ENCODE measurements at places on chromosomes 5 and 9.

GRCh38 chr5:141529873-141530272, 41.0 kb downstream of the PCDHGC5 start:
- DNase-seq, result no peak

GRCh38 chr5:56039985-56040384, 45.2 kb upstream of the IL6ST start:
- DNase-seq, result no peak

DNA sequence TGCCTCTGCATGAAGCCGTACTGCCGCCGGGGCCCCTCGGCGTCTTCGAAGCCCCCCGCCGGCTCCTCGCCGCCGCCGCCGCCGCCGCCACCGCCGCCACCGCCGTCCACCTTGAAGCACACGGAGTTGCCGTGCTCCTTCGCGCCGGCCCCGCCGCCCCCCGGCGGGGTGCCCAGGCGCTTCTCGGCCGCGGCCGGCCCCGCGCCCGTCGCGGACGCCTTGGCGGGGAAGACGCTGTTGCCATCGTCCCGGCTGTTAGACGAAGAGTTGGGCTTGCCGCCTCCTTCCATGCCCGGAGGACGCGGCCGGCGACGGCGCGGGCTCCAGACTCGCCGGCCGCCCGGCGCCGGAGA, 400 bp downstream of the HCN1 start:
- DNase-seq, result no peak

DNA sequence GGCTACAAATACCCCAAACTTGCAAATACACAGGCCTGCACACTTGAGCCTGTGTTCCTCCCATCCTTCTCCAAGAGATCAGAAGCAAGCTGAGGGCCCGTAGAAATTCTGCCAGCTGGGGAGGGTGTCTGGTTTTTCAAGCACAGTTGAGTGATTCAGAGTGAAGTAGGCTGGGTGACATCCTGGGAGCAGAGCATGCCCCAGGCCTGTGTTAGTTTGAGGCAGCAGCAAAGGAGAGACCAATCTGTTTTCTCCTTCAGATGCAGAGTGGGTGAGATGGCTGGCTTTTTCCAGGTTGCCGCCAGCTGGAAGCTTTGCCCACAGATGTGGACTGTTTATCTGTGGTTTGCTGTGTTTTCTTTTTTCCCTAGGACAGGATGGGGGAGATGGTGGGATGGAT, 63.1 kb downstream of the RCL1 start:
- no peak for DNase-seq

DNA sequence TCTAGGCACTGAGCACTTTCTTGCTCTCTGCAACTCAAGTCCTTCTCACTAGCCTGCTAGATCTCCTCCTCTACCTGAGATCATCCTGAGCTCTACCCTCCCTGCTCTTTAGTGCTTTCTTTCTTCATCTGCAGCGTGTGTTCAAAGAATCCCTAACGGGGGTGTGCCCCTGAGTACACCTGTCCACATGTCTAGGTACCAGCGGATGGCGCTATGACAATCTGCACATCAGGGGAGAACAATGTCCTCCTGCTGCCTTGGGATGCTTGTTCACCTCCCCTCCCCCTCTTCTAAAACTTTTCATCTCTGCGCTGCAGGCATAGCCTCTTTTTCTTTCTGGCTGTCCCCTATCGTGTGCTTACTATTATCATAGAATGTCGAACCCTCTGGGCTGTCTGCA, 42.7 kb downstream of the PTPN3 start:
- DNase-seq, result no peak

- DNase-seq, result no peak
Observed at GRCh38 chr5:24714746-24715145, 70.0 kb upstream of the CDH10 start.

DNA sequence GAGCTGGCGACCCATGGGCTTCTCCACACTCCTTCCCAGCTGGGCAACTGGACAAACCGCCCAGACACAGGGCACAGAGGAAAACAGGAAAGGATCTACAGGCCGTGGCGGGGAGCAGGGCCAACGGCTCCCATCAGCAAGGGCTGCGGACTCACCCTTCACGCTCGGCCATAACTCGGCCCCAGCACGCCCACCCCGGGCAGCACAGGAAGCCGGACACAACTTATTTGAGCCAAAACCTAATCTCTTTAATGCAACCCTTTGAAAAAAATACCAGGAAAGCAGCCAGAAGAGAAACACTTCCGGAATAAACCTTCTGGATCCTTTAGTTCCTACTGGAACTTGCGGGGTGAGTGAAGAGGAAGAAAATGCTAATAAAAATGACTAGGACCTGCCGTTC, 59.9 kb downstream of the VAV2 start:
- no peak for DNase-seq

DNA sequence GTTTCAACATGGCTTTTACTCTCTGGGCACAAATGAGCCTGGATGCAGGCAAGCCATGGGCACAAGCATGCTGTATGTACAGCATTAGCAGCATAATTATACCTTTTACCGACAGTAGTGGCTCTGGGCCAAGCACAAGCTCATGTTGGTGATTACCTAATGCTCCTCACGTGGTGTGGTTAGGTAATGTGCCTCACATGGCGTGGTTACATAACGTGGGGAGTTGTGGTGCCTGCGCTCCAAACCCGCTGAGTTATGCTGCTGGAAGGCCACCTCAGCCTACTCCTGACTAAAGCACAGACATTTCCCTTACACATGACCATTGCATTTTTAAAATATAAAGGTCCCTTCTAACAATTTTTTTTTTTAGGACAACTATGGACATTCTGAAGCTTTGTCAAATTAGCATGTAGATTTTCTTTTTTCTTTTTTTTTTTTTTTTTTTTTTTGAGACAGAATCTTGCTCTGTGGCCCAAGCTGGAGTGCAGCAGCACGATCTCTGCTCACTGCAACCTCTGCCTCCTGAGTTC, 794.0 kb downstream of the EFNA5 start:
- no peak for DNase-seq

- DNase-seq, result peak; percentile 53
Observed at GRCh38 chr9:88173378-88173999, 35.2 kb upstream of the SPATA31C2 start.

GRCh38 chr5:115785381-115786065, 30.9 kb downstream of the CDO1 start:
- DNase-seq, result no peak

GRCh38 chr5:58860680-58861079, 277.8 kb downstream of the RAB3C start:
- DNase-seq, result peak; percentile 33

DNA sequence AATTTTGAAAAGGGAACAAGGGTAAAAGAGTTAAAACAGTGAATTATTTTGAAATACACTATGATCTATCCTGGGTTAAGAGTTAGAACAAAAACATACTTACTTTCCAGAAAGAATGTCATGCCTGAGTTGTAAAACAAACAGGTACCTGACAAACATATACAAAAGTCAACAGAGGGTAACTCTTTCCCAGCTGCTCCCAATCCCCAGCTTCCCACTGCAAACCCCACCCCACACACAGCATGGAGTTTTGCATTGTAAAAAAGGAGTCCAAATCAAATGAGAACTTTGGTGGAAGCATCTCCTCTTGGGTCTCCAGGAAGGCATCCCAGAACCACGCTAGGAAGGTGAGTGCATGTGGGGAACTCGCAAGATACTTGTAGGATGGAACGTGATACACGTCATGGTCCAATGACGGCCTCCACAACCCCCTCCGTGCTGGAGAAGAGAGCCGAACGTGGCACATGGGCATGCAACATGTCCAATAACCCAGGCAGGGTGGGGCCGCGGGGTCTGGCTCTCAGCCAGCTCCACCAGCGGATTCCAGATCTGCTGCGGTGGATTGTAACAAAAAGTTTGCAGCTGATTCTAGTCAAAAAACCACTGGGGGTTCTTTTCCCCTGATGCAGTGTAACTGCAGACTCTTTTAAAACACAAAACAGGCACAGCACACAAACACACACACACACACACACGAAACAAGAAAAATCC, 55.8 kb downstream of the EPB41L4B start:
- DNase-seq, result no peak

All from GDM1 (cell line).